ENCODE measurements at places on chromosomes 1 and 21.

DNA sequence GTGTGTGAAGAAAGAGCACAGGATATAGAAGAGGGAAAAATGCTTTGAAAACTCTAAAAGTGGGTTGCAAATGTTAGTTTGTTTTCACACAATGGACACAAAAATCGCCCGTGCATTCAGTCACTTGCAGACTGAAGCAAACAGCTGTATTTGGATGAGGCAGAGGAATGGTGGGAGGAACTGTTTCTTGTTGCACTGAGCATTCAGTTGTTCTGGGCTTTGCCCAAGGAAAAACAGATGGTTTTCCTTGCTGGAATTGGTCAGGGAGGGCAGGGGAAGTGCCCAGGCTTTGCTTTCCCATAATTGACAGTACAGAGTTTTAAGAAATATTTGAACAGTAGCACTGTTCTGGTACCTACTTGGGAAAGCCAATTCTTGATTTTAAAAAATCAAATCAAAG lies 19.5 kb upstream of the WARS2 start:
- DNase-seq: no peak

DNA sequence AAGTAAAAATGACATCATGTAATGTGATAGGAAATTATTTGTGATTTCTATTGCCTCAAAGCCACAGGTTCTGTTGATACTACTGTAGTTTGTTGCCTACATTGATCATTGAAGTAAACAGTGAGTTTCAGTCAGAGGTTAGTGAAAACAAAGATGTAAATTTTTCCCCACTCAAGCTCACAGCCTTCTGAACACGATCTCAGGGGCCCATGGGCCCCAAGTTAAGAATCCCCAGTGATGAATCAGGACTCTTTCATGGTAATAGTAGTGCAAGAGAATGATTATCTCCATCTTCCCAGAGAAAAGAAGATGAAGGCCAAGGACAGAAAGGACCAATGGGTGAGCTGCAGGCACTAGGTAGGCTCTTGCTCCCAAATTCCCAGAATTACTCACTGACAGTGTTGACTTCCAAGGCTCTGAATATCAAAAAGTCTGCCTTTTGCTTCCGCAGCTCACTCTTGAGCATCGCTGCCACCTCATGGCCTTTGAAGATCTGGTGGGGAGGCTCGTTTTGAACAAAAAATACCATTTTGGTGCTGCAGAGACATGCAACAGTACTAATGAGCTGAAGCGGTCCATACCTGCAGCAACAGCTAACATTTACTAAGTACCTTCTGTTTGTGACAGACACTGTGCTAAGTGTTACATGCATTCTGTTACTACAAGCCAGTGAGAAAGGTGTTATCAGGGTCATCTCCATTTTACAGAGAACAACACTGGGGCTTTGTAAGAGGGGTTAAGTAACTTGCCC lies 113.3 kb downstream of the KIAA0319L start:
- no peak for DNase-seq

DNA sequence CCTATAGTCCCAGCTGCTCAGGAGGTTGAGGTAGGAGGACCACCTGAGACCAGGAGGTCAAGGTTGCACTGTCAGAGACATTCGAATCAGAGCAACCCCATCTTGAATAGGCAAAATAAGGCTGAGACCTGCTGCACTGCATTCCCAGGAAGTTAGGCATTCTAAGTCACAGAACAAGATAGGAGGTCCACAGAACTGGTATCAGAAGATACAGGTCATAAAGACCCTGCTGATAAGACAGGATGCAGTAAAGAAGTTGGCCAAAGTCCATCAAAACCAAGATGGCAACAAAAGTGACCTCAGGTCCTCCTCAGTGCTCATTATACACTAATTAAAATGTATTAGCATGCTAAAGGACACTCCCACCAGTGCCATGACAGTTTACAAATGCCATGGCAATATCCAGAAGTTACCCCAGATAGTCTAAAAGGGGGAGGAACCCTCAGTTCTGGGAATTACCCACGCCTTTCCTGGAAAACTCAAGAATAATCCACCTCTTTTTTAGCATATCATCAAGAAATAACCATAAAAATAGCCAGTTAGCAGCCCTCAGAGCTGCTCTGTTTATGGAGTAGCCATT lies 65.2 kb upstream of the KLHDC7A start:
- DNase-seq: no peak

DNA sequence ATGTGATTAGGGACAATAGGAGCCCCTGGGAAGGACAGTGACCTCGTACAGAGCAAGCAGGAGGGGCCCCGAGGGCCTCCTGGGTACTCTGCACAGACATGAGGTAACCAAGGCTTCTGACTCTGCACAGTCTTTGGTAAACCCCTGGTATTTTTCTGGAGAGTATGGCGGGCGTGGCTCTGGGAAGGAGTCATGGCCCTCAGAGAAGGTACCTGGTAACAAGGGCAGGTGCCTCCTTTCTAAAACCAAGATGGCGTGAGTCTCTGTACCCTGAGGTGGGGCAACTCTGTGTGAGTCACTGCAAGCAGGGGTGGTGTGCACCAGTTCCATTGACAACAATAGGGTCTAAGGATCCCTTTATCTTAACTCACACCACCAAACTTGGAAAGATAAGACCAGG lies 39.9 kb upstream of the SLC19A1 start:
- no peak for DNase-seq

- DNase-seq: no peak
Measured at GRCh38 chr1:21779613-21780521, 3.1 kb downstream of the USP48 start.

GRCh38 chr1:2926447-2927055 lies 94.7 kb upstream of the ACTRT2 start:
- DNase-seq: no peak

DNA sequence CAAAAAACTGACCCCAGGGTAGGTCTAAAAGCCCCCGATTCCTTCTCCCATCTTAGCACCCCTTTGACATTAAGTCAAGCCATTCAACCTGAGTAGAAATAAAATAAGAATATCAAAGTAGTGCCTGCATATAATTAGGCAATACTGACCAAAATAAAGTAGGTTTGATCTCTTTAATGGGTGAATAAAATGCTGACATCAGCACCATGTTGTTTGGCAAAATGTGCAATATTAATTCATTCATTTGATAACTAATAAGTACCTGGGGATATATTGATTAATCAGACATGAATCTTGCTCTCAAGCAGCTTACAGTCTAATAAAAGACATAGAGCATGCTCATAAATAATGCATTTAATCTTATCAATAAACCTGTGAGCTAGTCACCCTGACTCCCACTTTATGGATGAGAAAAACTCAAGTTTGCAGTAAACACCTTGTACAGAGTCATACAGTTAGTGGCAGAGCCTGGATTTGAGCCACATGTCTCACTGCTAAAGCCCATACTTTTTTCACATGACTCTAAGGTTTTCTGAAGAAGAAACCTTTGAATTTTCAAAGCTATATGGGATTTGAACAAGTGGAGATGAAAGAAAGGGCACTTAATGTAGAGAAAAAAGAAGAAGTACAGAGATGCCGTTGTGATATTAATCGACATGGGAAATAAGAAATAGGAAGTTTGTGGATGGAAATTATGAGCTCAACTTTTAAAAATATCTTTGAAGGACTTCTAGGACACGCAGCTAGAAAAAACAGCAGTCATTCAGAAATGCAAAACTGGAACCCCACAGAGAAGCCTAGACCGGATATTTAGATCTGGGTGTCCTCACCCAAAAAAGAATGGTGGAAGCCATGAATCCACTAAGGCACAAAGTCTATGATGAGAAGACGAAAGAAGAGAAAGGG lies 183.9 kb downstream of the TOMM20 start:
- DNase-seq: no peak

- no peak for DNase-seq
Measured at GRCh38 chr1:236948381-236948780, 55.9 kb downstream of the MT1HL1 start.

DNA sequence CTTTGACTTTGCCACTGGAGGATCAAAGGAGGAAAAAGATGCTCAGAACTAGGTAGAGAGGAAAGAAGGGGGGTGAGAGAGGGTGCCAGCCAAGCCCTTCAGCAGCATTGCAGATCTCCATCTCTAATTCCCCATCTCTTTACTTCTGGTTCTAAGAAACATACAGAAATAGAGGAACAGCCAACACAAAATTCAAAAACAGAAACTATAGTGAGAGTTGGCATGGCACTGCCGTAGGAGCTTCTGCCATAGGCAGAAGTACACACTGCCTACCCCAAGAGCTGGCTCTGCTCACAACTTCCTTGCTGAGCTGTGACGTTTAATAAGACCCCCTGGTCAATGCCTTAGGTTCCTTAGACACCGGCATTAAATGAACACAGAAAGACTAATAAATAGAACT lies 26.6 kb upstream of the RPF1 start:
- DNase-seq: no peak

DNA sequence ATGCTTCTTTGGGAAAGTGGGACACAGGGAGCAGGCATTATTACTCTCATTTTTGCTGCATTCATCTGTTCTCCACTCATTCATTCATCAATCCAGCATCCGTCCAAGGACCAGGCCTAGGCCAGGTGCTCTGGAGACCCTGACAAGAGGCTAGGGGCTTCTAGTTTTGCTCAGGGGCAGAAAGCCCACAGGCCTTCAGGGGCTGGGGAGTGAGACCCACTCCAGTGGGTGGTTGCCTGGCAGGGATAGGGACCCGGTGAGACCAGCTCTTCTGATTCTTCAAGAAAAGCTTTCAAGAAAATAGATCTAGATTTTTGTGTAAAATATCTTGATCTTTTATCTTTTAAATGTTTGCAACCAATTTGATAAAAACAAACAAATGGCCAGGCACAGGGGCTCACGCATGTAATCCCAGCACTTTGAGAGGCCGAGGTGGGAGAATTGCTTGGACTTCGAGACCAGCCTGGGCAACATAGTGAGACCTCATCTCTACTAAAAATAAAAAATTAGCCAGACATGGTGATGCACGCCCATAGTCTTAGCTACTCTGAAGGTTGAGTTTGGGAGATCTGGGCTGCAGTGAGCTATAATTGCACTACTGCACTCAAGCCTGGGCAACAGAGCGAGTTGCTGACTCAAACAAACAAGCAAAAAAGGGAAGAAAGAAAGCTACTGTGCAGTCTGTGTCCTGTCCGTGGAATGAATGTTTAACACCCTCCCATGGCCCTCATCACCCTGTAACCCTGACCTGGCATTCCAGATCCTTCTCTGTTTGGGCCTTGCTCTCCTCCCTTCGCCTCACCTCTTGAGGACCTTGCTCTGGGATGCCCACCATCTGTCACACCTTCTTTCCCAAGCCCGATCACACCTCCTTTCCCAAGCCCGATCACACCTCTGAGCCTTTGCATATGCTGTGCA lies 17.3 kb upstream of the LRP8 start:
- no peak for DNase-seq

- no peak for DNase-seq
Measured at GRCh38 chr1:14843525-14843924, 245.0 kb downstream of the KAZN start.

- DNase-seq: no peak
Measured at GRCh38 chr1:162661336-162661735, 29.1 kb downstream of the DDR2 start.

- DNase-seq: no peak
Measured at GRCh38 chr1:232650418-232650817, 20.5 kb upstream of the SIPA1L2 start.

DNA sequence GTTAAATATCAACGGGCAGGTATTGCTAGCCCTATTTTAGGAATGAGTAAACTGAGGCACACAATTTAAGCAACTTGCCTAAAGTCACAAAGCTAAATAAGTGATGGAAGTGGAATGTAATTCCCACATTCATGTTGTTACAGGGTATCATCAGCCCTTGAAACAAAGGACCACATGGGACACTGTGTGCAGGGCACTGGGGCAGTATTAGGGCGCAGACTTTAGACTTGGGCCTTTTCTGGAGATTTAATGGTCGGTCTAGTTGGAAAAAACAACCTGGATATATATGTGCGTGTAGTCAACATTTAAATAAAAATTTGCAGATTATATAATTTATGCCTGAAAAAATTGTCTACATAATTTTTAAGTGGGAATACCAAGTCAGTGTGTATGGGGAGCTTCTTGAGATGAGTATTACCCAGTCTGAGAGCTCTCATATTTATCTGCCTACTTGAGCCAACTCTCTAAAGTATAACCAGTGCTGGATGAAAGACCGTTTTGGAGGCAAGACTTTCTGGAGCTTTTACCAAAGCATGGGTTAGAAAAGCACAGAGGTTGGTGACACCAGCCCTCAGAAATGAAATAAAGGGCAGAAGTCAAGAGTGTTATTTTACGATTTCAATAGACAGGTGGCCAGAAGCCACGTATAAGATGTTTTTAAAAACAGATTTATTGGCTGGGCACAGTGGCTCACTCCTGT lies 1.6 kb downstream of the KDM1A start:
- DNase-seq: peak; percentile 72

DNA sequence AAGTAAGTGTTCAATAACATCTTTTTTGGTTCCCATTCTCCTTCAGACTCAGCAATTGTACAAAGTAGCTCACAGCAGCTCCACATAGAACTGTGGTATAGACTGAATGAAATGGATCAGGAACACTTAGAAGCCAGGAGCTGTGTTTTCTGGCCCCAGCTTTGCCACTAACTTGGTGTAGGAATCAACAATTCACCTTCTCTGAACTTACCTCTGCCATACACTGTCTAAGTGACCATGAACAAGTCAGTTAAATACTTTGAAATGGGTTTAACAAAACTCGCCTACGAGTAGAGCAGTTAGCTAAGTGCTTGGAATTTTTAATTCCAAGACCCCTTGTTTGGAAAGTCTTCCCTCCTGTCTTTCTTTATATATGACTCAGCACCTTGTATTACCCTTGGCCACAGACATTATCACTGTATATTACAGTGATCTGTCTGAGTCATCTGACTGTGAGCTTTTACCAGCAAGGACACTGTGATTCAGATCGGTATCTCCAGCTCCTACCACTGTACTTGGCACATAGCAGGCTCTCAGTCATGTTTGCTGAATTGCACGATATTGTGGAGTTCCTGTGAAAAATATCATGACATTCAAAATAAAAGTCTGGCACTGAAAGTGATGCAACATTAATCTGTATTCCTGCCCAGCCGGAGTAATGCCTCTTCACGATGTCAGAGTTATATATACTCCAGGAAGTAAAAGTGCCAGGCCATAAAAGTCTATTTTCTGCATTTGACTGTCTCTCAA lies 101.7 kb upstream of the BEND5 start:
- DNase-seq: no peak

DNA sequence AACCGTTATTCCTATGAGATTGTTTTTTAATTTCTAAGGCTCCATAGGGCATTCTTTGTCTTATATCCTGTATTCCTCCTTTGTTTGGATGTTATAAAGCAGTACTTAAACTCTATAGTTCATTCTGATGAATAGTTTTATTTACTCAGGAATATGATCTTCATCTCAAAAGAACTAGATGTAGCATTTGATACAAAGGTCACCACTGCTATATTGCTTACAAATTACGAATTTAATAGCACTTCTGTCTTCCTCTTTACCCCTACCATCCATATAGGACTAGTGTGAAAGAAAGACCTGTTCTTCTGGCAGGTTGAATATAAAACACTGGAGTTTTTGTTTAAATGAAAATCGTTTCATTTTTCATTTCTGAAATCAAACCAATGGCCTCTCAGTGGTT lies 468.1 kb upstream of the CXADR start:
- no peak for DNase-seq

GRCh38 chr1:181036107-181036836 lies 2.5 kb downstream of the MR1 start:
- DNase-seq: no peak

GRCh38 chr1:38826262-38826661 lies 33.3 kb downstream of the RRAGC start:
- no peak for DNase-seq

All from NCI-H82 (cell line).